ENCODE measurements at places on chromosomes 2 and 18. TPM values are rescaled to one million over a fixed set of nuclear protein-coding genes. Genes with fewer than 3 reads are reported as not detected.

DNA sequence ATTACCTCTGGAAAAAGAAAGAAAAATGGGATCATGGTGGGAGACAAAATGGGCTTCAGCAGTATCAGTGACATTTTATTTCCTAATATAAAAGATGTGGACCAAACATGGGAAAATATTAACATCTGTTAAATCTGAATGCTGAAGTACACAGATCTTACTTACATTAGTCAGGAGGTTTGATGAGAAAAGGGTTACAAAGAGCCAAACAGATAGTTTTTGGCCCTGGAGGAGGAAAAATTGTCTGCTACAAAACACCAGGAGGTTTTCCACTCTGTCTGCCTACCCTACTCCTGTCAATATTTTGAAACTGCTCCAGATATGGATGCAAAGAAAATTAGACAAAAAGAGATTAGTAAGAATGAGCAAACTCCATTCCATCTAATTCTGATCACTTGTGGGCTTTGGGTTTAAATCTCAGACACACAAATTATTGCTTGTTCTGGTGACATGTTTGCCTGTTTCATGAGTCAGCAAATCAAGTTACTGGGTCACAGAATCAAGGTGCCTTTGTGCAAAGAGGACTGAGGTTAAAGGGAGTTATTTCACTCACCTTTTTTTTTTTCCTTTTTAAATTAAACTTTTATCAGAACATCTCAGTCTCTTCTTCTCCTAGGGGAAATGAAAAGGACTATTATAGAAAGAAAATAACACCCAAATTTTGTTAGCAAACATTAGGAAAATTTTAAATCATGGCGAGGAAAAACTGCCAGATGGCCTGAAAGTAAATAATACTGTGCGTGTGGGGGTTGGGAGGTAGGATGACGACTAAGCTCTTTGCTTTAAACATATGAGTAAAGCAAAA lies 87.0 kb upstream of the SPATS2L start:
- no peak overlapping the region for H3K4me3 ChIP-seq
- DNase-seq = no peak
- no peaks in the 10 kb centered on the region for H3K4me1 ChIP-seq

DNA sequence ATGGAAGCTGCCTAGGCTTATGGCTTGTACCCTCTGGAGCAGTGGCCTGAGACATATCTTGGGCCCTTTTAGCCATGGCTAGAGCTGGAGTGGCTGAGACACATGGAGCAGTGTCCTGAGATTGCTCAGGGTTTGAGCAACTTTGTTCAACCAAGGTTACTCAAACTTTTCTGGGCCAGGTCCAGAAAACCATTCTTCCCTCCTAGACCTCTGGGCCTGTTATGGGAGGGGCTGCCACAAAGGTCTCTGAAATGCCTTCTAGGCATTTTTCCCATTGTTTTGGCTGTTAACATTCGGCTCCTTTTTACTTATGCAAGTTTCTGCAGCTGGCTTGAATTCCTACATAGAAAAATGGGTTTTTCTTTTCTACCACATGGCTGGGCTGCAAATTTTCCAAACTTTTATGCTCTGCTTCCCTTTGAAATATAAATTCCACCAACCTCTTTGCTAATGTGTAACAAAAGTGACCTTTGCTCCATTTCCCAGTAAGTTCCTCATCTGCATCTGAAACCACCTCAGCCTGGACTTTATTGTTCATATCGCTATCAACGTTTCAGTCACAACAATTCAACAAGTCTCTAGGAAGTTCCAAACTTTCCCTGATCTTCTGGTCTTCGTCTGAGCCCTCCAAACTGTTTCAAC lies 84.9 kb upstream of the MAP4K3 start:
- H3K27me3 ChIP-seq = no peaks in the 10 kb centered on the region
- no peaks in the 10 kb centered on the region for H3K36me3 ChIP-seq
- H3K4me1 ChIP-seq = no peaks in the 10 kb centered on the region
- DNase-seq = no peak
- no peak overlapping the region for H3K27ac ChIP-seq

KLF7 gene
- total RNA-seq = 12.1 TPM

CRYGD gene
- total RNA-seq = not detected

GRCh38 chr2:74385396-74385795 lies 5.3 kb upstream of the DCTN1 start:
- no peak for DNase-seq
- no peaks in the 10 kb centered on the region for H3K27me3 ChIP-seq
- peaks cover 33% of the 10 kb centered on the region for H3K4me1 ChIP-seq
- H3K27ac ChIP-seq = no peak overlapping the region

- DNase-seq = no peak
- no peak overlapping the region for H3K27ac ChIP-seq
- no peaks in the 10 kb centered on the region for H3K36me3 ChIP-seq
- H3K4me3 ChIP-seq = no peak overlapping the region
These were observed 14.2 kb upstream of the TUBB6 start for GRCh38 chr18:12293831-12294230.
